ENCODE measurements at places on chromosomes 3 and 15. TPM values are rescaled to one million over a fixed set of nuclear protein-coding genes. Genes with fewer than 3 reads are reported as not detected.

Gene IL17RB
- total RNA-seq, result 8.7 TPM

Gene SERPINI1
- total RNA-seq, result 23.4 TPM

Gene CCR8
- total RNA-seq, result not detected

Gene ETV5
- 42.2 TPM for total RNA-seq

Gene TGM4
- total RNA-seq, result not detected

Gene ATP13A5
- total RNA-seq, result 0.22 TPM

Gene FOXL2NB
- 7.9 TPM for total RNA-seq

Gene ZPLD1
- total RNA-seq, result 1.9 TPM

Gene PIK3R4
- total RNA-seq, result 52.3 TPM

Gene SLC28A1
- total RNA-seq, result 0.16 TPM

Gene DHFR2
- total RNA-seq, result 10.4 TPM

Gene RAD51
- total RNA-seq, result 4.1 TPM

Gene LOXL1
- 65.1 TPM for total RNA-seq

Gene BOC
- total RNA-seq, result 104 TPM

Gene TLR9
- total RNA-seq, result not detected

Gene ITGA11
- total RNA-seq, result 13.7 TPM

Gene IQCH
- 9.3 TPM for total RNA-seq

Gene PP2D1
- not detected for total RNA-seq

Gene RHOV
- 7.2 TPM for total RNA-seq

Gene CELSR3
- total RNA-seq, result 26.3 TPM

Gene SOX14
- total RNA-seq, result not detected

Gene SLC22A14
- 0.16 TPM for total RNA-seq

Gene MKRN2OS
- total RNA-seq, result not detected

Gene IL5RA
- 0.44 TPM for total RNA-seq

Gene TOP2B
- 321 TPM for total RNA-seq

Gene AGTR1
- total RNA-seq, result 3.5 TPM

Gene GUCA1C
- total RNA-seq, result 14.0 TPM

Gene PAK6
- total RNA-seq, result 5.4 TPM

Gene CIDEC
- total RNA-seq, result not detected

Gene CYB561D2
- total RNA-seq, result 17.0 TPM

Gene MCCC1
- total RNA-seq, result 45.6 TPM

Gene SLC15A2
- 28.6 TPM for total RNA-seq

Gene ZBTB20
- 95.2 TPM for total RNA-seq

Gene CCDC33
- total RNA-seq, result 5.2 TPM

Data from camera-type eye (tissue), 1 donor.